ENCODE measurements at places on chromosomes 2 and 18. TPM values are rescaled to one million over a fixed set of nuclear protein-coding genes. Genes with fewer than 3 reads are reported as not detected.

GRCh38 chr2:471560-471959 is 183.7 kb upstream of the ALKAL2 start:
- no peak for DNase-seq

ELOA2 gene
- not detected for total RNA-seq

FAM237A gene
- not detected for total RNA-seq

DNA sequence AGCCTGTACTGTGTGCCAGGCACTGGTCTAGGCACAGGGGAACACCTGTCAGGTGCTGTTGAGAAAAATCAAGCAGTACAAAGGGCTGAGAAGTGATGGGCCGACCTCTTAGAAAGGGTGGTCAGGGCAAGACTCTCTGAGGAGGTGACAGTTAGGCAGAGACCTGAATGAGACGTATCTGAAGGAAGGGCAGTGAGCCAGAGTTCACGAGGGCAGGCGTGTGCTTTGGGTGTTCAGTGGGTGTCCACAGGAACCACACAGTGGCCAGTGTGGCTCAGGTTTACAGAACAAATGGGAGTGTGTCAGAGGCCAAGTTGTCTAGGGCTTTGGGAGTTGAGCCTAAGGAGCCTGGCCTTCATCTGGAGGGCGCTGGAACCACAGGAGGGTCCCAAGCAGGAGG is 6.2 kb downstream of the ARMC9 start:
- no peak for DNase-seq

GRCh38 chr2:66521291-66521922 is 86.5 kb downstream of the MEIS1 start:
- no peak for DNase-seq

DNA sequence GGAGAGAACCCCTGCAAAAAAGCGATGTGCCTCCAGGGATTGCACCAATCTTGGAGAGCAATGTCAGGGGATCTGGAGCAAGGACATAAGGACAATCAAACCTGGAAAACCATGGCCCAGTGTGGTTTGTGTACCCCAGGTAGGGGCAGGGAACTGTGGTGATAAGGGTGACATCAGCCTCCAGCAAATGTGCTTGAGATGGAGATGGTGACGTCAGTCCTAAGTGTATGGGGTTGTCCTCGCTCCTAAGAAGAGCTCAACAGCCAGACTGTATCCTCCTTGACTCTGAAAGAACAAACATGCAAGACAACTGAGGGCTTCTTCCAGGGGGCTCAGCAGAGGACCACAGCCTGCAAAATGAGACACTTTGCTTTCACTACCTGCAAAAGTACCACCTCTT is 71.4 kb downstream of the FTCDNL1 start:
- DNase-seq: no peak

DNA sequence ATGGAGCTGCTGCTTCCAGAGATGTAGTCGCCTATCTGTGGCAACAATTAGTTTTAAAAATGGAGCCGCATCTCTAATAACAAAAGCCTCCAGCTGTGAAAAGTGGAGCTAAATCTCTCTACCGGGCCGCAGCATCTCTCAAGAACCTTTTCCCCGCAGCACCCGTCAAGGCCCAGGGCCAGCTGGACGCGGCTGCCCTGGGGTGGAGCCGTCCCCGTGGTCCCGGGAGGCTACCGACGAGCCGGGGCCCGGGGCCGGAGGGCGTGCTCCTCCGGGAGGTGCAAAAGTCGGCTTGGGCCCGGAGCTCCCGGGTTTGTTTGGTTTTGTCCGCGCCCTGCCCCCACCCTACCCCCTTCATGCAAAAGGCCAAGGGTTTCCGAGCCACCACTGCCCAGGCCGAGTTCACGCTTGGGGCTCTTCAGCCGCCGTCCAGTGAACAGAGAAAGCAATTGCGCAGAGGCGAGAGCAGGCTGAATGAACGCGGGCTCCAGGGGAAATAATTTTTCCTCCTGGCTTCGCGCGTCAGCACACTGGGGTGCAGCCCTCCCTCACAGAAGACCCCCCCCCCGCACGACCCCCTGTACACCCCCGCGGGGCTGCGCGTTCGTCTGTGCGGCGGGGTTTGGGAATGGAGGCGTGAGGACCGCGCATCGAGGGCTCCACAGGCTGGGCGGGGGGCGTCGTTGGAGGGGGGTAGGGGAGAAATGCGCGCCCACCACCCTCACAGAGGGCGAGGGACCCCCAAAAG is 557 bp upstream of the GREB1L start:
- no peak for DNase-seq

MOCOS gene
- 5.7 TPM for total RNA-seq
